ENCODE measurements at places on chromosomes 6 and 20.

DNA sequence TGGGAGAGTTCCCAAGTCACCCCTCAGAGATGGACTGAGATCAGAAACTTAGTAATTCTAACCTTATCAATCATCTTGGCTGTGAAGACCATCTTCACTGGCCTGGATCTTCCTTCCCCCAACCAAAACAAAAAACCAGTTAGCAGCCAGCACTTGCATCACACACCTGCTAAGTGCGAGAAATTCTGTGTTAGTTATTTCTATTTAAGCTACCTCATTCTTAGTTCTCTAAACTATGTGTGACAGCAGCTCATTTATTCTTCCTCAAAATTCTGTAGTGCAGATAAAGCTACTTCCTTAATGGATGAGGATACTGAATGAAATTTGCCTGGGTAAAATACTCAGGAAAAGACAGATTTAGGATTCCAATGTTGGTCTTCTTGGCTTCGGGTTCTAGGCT is 18.2 kb upstream of the TAGAP start:
- DNase-seq, result no peak

- DNase-seq, result no peak
Observed at GRCh38 chr20:15419856-15420255, 1082.4 kb upstream of the FLRT3 start.

- no peak for DNase-seq
Observed at GRCh38 chr20:35831029-35831428, 59.2 kb downstream of the PHF20 start.

DNA sequence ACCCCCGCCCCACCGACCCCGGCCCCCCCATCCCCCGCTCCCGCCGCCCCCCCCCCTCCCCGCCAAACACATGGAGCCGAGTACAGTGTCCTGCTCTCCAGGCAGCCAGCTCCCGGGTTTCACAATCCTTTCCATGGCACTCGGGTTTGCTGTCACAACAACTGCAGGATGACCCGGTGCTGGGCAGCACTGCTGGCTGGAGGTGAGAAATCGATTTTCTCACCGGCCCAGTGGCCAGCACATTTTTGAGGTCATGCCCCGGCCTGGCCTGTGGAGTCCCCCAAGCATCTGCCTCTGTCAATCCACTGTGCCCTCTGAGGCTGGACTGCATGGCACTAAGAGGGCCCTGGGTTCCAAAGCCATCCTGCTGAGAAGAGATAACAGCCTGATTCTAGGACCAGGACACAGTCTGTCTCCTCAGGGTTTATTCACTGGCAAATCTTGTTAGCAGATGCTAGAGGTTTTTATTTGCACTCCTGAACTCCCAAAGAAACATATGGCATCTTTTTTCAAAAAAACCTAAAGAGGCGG is 129.5 kb downstream of the NFATC2 start:
- no peak for DNase-seq

GRCh38 chr6:43736844-43737243 is 33.2 kb upstream of the VEGFA start:
- no peak for DNase-seq

DNA sequence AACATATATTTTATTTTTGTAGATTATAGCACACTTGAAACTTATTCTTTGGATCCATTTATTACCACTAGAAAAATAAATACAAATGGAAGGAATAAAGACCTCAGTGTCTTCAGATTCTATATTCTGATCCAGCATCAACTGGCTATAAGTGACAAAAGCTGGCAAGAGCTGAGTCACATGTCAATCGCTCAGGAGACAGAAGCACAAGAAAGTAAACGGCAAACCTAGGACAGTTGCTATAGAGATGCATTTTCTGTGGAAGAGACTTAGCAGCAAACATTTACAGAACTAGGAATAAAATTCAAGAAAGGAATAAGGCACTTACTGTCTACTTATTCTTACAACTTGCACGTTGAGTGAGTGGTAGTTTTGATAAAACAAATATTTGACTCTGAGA is 230.4 kb downstream of the CLVS2 start:
- DNase-seq, result no peak

GRCh38 chr20:39094391-39094790 is 132.2 kb downstream of the DHX35 start:
- DNase-seq, result no peak

DNA sequence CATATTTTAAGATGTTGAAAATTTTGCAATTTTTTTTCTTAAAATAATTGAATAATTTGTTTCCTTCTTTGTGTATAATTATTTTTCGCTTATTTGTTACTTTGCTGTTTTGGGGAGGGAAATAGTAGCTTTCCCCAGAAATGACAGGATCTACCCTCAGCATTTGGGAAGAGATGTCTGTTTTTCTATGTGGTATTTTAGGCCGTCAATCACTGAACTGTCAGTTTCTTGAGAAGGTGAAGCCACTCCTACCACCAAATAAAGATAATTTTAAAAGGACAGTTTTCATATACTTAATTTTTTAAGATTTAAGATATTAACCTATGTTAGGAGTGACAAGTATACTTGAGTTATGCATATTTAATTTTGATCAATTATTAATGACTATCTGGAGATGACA is 31.5 kb downstream of the TSBP1 start:
- DNase-seq, result no peak

- DNase-seq, result no peak
Observed at GRCh38 chr6:123089226-123089625, 93.2 kb downstream of the CLVS2 start.

DNA sequence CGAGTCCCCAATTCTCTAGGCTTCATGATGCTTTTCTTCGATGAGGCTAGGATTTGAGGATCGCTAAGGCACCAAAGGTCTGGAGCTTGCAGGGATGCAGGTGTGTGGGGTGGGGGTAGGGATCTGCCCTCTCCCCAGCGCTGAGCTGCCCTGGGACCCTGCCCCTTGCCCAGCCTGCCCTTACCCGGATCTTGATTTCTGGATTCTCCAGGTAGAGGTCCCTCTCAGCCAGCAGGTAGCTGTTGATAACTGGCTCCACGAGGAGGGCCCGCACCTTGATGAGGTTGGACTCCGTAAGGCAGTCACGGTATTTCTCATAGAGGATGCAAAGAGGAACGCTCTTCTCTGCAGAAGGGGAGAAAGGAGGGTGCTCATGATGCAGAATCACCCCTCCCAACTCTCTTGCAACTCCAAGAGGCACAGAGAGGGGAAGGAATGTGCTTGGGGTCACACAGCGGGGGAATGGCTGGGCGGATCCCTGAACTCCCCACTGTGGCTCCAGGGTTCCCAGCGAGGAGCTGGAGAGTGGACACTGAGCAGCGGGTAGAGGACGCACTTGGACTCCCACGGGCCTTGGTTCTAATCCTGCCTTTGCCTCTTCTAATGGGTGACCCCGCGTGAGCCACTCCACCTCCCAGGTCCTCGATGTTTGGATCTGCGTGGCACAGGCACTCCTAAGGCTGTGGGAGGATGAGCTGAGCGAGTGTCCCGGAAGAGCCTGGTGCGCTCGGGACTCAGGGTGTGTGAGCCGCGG is 32.7 kb downstream of the TGM2 start:
- no peak for DNase-seq
